ENCODE measurements at places on chromosomes 13 and 19. TPM values are rescaled to one million over a fixed set of nuclear protein-coding genes. Genes with fewer than 3 reads are reported as not detected.

The ZNF575 gene
- total RNA-seq = 0.25 TPM

DNA sequence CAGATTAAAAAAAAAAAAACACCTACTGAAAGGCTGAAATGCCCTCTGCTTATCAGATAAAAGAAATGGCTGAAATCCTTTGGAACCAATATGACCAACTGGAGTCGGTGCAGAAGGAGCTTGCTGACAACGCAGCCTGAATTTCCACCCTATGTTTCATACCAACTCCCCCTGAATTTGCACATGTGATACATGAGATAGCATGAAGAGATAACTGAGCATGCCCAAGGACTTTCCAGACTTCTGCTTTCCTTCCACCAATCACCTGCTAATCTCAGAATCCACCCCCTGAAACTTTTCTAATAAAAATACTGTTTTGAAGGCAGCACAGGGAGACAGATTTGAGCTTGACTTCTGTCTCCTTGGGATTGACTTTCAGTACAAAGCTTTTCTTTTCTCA, 32.2 kb upstream of the WDFY2 start:
- DNase-seq = no peak

The CGB3 gene
- total RNA-seq = not detected

DNA sequence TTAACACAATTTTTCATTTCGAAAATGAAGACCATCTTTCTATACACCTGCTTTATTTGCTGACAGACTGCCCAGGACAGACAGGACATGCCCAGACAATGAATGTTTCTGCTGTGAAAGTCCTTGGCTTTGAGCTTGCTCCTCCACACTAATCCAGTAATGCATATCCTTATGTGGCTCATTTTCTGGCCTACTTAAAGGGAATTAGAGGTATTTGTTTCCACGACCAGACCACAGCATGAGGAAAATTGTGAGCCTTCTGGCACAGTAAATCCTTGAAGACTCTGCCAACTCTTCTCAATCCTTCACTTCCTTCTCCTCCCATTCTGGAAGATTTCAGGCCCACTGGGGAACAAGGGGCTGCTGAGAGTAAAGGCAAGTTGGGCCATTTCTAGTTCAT, 25.7 kb downstream of the CCDC70 start:
- DNase-seq = no peak

GRCh38 chr13:106151056-106151699, 384.3 kb downstream of the EFNB2 start:
- DNase-seq = peak; percentile 98

The CYP4F8 gene
- total RNA-seq = not detected

DNA sequence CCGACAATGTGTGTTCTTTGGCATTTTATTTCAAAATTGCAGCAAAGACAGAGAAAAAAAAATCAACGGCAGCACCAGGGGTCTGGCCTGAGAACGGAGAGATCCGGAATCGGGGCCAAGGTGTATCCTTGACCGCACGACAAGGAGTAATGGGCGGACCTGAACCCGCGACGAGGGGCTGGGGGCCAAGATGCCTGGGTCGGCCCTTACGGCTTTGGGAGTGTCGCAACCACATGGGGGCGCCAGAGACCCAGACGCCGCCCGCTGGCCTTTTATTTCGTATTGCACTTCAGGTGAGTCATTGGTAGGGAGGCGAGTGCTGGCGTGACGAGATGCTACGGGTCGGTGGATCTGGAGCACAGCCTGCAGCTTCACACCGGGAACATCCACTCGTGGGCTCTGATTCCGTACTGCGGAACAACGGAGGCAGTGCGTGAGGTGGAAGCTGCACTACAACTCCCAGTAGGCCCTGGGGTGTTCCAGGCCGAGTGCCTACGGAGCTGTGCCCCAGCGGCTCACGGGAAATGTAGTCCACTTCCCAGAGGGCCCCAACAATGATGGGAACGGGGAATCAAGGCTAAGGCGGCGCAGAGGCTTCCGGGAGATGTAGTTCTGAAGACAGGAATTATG, 15.7 kb downstream of the BCAT2 start:
- DNase-seq = peak; percentile 90

- DNase-seq = no peak
Measured at GRCh38 chr19:19562665-19563347, 24.7 kb downstream of the CILP2 start.

- DNase-seq = no peak
Measured at GRCh38 chr13:113021391-113021790, 52.4 kb downstream of the MCF2L start.

GRCh38 chr13:51158880-51159518, 47.9 kb upstream of the C13orf42 start:
- no peak for DNase-seq

The CBARP gene
- 0.87 TPM for total RNA-seq

DNA sequence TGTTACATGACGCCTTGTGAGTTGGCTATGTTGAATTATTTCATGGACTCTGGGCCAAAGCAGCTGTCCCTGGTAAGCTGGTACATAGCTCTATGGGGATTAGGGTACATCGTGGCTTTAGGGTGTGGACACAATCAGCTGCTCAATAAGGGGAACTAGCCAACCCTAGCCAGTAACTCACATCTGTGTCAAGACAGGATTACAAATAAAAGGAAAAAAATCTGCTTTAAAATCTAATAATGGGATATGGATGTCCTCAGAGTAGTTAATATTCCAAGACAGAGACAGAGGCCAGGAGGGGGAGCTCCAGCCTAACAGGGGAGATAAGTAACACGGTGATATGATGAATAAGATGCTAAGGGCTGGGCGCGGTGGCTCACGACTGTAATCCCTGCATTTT, 21.1 kb upstream of the ZNF766 start:
- no peak for DNase-seq

DNA sequence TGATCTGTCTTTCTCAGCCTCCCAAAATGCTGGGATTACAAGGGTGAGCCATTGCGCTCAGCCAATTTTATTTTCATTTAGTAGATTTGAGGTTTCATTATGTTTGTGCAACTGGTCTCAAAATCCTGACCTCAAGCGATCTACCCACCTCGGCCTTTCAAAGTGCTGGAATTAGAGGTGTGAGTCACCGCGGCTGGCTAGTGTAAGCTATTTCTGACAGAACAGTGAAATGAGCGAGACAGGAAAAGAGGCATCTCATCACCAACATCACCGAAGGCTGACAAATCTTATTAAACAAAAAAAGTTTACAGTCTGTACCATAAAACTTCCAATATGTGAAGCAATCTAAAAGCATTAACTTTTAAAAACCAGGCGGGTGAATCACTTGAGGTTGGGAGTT, 12.2 kb upstream of the ZNF888 start:
- DNase-seq = peak; percentile 63

DNA sequence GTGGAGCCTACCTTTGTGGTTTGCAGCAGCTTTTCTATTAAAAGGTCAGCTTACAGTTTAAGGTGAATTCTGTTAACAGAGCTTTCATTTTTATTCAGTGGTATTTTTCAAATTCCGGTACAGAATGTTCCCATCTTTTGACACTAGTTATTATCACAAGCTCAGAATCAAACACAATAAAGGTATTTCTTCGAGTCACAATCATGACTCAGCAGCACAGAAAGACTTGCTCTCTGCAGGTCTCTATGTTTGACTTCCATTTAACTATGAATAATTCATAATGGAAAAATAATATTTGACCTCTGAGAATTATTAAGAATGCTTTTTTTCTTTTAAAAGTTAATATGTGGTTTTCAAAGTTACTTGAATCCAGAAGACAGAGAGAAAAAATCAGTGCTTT, 28.2 kb downstream of the DACH1 start:
- peak; percentile 40 for DNase-seq

- no peak for DNase-seq
Measured at GRCh38 chr19:16205205-16206045, 7.7 kb downstream of the AP1M1 start.

DNA sequence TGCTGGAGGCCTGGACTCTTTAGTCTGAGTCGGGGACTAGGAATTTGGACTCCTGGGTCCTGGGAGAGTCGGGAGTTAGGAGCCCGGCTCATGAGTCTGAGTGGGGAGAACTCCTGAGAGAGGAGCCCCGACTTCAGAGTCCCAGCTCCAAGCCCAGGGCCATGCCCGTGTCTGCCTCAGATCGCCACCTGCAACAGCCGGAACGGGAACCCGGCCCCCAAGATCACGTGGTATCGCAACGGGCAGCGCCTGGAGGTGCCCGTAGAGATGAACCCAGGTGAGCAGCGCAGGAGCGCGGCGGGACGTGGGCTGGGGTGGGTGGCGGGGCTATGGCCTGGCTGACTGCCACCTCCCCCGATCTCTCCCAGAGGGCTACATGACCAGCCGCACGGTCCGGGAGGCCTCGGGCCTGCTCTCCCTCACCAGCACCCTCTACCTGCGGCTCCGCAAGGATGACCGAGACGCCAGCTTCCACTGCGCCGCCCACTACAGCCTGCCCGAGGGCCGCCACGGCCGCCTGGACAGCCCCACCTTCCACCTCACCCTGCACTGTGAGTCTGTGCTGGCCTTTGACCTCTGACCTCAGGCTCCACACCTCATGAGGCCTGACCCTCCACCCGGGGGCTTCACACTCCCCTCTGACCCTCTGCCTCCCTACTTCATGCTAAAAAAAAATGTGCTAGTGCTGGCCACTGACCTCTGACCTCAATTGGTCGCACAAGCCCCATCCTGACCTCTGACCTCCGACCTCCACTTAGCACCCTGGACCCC, 4.4 kb downstream of the BCAM start:
- DNase-seq = no peak

The POU2F2 gene
- total RNA-seq = not detected
